GM12878 (cell line): ENCODE measurements at places on chromosomes 5 and 9. TPM values are rescaled to one million over a fixed set of nuclear protein-coding genes. Genes with fewer than 3 reads are reported as not detected.

The LVRN gene
- total RNA-seq = not detected in 2 replicates

DNA sequence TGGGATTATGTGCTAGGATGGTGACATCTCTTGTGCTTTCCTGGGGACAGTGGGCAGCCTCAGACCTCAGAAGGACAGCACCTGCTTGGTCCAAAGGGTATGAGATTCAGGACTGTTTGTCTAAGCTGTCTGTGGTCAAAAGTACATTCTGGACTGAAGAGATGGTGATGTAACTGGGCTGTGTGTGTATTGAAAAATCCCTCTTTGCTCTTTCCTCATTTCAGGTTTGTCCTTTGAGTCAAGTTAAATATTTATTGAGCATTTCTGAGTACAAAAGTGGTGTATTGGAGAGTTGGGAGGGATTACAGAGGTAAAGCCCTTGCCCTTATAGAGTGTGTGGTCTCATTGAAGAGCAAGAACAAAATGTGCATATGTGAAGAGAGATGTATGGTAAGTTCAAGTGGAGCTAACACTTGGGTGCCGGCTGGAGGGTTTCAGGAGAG is 46.7 kb downstream of the RCL1 start:
- H3K36me3 ChIP-seq = peaks cover 11% of the 10 kb centered on the region
- H3K4me3 ChIP-seq = no peak overlapping the region
- no peaks in the 10 kb centered on the region for H3K27me3 ChIP-seq
- no peak overlapping the region for H3K27ac ChIP-seq
- peaks cover 3% of the 10 kb centered on the region; the same call in 1 of the 2 replicates for H3K4me1 ChIP-seq
- DNase-seq = no peak

DNA sequence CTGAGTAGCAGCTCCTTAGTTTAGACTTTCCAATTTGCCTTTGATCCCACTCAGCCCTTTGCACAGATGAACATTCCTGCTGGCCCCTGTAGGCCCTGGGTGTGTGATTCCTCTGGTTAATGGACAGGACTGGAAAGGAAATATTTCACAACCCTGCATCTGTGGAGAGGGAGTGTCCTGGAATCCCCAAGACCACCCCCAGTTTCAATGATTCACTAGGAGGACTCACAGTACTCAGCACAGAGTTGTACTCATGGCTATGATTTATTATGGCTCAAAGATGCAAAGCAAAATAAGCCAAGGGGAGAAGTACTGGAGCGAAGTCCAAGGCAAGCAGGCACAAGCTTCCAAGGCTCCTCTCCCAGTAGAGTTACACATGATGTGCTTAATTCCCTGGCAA is 42.4 kb upstream of the TJP2 start:
- H3K27ac ChIP-seq = no peak overlapping the region
- no peak overlapping the region for H3K4me3 ChIP-seq
- no peak for DNase-seq
- H3K4me1 ChIP-seq = no peaks in the 10 kb centered on the region
- no peaks in the 10 kb centered on the region for H3K36me3 ChIP-seq

GRCh38 chr5:7250611-7251010 is 145.3 kb upstream of the ADCY2 start:
- H3K36me3 ChIP-seq = no peaks in the 10 kb centered on the region
- H3K4me3 ChIP-seq = no peak overlapping the region
- H3K27ac ChIP-seq = no peak overlapping the region
- DNase-seq = no peak
- no peaks in the 10 kb centered on the region for H3K27me3 ChIP-seq
- H3K4me1 ChIP-seq = no peaks in the 10 kb centered on the region
